ENCODE measurements at places on chromosomes 1 and 21.

DNA sequence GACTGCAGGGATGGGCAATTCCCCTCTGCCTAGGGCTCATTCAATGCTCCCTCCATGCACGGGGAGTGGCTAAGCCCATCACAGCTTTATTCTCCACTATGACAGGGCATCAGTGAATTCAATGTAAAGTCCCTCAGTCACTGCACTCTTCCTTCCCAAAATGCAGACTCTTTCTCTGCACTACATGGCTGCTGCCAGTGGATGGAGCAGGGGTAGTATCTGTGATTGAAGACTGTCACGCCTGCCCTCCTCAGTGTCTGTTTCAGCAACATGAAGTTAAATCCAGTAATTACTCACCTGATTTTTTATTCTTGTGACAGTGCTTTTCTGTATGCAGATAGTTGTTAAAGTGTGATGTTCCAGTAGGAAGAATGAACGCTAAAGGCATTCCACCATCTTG, 1323.2 kb downstream of the AMY1C start:
- no peak for DNase-seq

DNA sequence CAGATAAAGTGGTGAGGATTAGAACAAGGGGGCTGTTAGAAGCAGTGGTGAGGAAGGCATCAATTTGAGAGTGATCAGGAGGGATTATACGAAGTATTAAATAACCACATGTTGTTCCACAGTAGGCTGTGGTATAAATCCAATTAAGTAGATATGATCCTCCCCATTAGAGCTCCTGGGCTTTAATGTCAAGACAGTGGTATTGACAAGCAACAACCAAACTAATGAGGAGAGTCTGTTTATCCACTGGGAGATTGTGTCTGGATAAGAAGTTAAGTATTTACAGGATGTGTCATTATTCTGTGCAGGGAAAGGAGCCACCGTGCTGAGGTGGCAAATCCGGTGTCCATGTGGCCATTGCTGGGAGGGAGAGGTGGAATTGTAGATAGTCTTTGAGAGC, 5.8 kb downstream of the ACTN2 start:
- DNase-seq, result no peak

- DNase-seq, result no peak
These were observed 253.3 kb upstream of the ADGRL2 start for GRCh38 chr1:81547261-81547911.

DNA sequence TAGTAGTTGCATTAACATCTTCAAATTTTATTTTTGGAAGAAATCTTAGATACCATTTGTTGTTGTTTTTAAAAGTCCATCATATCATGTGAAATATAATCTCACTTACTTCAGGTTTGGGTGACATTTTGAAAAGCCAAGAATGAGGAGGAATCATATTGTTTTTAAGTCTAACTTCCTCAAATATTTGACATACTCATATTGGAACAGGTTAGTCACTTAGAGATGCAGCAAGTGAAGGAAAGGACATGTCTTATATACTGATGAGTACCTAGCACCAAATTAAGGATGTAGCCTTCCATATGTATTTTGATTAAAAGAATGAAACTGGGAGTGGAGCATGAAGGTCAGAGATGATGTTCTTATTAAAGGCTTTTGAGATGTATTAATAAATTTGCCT, 23.9 kb downstream of the GBP2 start:
- no peak for DNase-seq

DNA sequence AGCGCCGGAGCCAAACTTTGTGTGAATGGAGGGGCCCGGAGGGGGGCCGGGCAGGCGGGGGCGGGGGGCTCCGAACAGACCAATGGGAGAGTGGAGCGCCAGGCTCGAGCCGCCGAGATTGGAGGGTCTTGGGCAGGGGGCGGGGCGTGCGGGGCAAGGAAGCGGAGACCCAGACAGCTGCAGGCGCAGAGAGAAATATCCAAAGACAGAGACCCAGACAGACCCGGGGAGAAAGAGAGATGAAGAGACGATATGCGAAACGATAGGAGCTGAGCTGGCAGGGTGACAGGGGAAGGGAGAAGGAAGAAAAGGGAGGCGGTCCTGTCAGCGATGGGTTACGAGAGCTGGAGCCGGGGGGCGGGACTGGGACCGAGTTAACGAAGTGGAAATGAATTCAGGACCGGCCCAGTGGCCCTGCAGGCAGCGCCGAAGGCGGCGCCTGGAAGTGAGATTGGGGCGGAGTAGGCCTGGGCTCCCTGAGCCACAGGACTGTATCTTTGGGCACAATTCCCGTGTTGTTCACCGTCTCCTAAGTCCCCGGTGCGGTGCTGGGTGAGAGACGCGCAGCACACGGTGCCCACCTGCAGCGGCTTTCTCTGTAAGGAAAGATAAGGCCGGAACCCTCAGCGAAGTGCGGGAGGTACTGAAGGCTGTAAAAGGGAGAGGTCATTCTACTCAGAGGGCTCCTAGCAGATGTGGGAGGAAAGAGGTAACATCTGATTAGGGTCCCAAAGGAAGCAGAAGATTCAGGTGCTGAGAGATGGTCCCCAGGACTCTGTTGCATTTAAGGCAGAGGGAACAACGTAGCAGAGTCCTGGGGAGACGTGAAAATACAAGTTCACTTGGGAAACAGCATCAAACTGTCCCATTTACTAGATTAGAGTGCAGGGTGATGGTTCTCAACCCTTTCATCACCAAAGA, 543 bp upstream of the KCNJ10 start:
- DNase-seq, result peak; percentile 66

- no peak for DNase-seq
These were observed 97.3 kb downstream of the USP25 start for GRCh38 chr21:15826908-15827601.

- no peak for DNase-seq
These were observed 32.9 kb upstream of the IL12RB2 start for GRCh38 chr1:67274623-67275325.

DNA sequence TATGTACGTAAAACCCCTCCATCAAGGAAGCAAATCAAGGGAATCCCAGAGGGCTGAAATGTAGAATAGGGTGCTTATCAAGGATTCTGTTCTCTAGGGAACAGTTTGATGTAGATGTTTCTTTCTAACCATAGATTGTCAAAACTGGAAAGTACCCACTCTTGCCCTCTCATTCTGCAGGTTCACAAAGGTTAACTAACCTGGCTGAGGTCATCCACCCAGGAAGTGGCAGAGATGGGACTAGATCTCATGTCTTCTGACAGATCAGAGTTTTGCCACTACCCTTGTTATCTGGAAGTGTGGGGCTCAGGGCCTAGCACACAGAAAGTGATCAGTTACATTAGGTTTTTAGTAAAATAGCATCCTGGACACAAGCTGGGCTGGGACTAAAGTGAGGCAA, 47.4 kb downstream of the GFI1 start:
- DNase-seq, result no peak

DNA sequence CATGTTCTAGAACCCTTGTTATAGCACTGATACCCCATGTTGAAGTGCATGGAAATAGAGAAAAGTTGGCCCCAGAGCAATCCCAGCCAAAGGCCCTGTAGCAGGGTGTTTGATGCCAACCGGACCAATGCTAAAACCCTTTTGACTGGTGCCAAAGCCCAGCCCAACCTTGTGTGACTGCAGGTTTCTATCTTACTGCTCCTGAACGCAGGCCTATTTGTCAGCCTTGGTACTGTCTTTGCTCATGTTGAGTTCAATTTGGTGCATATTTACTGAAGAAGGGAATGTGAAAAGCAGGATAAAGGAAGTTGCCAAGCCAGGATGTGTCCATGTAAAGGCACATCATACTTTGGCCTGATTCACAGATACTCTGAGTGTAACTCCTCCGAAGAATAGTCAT, 51.7 kb upstream of the NFASC start:
- no peak for DNase-seq

- no peak for DNase-seq
These were observed 115.8 kb upstream of the WNT4 start for GRCh38 chr1:22258698-22259097.

GRCh38 chr1:90443354-90443753, 273.7 kb downstream of the BARHL2 start:
- DNase-seq, result no peak

DNA sequence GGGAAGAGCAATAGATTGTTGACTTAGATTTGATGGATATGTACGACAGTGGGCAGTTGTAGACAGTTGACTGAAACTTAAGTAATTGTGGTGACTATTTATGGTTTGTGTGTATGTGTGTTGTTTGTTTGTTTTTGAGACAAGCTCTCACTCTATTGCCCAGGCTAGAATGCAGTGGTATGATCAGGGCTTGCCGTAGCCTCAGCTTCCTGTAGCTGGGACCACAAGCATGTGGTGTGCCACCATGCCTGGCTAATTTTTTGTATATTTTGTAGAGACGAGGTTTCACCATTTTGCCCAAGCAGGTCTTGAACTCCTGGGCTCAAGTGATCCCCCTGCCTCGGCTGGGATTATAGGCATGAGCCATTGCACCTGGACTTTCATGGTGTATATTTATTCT, 9.8 kb downstream of the SDHC start:
- DNase-seq, result no peak

DNA sequence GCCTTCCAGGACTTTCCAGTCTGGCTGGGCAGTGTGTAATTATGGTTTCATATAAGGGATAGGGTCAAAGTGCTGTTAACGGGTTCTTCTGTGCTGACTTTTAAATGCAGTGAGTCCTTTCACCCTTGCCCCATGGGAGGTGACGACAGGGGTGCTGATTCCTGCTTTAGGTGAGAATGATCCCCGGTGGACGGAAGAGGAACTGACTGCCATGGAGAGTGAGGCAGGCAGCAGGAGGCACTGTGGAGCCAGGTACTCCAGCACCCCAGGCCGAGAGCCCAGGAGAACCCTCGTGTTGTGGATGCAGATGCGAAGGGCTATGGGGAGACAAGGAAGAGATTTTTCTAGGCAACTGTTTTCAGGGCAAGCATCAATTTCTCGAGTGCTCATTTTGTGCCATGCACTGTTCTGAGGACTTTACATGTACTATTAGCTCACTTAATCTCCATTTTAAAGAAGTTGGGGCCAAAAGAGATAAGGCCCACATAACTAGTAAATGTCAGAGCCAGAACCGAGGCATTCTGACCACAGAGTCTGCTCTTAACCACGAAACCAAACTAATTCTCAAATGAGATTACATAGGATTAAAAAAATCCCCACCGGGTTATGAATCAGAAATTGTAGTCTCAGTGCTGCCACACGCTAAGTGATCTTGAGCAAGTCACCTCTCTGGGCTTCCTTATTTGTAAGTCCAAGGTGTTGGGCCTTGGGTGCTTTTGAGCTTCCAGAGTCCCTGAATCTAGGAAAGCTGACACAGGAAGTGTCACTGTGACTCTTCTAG, 28.2 kb downstream of the STPG1 start:
- DNase-seq, result peak; percentile 20

GRCh38 chr21:36807422-36807928, 108.6 kb downstream of the SIM2 start:
- DNase-seq, result no peak

- peak; percentile 71 for DNase-seq
These were observed 8.0 kb upstream of the COL6A1 start for GRCh38 chr21:45973475-45974072.

DNA sequence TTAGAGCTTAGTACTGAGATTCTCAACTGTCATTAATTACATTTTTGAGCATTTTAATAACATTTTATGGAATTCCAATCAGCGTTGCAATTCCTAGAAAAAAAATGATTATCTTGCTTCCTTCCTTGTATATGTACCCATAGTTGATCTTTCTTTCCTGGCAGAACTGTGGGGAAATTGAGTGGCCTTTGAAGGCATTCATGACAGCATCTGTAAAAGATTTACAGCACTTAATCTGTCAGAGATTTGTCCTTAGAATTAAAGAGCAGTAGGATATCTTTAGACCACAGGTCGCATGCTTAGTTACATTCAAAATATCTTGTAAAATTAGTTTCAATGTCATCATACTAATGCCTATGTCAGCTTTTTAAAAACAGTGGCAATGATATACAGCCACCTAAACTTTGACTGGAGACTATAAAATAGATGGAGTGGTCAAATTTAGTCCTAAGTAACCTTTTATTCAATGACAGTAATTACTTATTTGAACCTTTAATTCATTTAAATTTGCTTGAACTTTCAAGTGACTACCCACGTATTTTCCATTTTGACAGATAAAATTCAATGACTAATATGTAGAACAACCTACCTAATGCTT, 692.0 kb downstream of the NCAM2 start:
- DNase-seq, result no peak

GRCh38 chr1:213123536-213123935, 72.5 kb downstream of the RPS6KC1 start:
- DNase-seq, result no peak

Measured in effector CD4-positive, alpha-beta T cell (primary cell).